ENCODE measurements at places on chromosomes 2 and 18.

GRCh38 chr2:77443076-77443475 is 79.1 kb downstream of the LRRTM4 start:
- DNase-seq: no peak

- DNase-seq: no peak
Measured at GRCh38 chr2:72993147-72993932, 76.0 kb downstream of the EMX1 start.

- DNase-seq: no peak
Measured at GRCh38 chr2:217065695-217066405, 206.0 kb upstream of the TNP1 start.

GRCh38 chr2:154692927-154693326 is 5.6 kb upstream of the KCNJ3 start:
- DNase-seq: no peak

DNA sequence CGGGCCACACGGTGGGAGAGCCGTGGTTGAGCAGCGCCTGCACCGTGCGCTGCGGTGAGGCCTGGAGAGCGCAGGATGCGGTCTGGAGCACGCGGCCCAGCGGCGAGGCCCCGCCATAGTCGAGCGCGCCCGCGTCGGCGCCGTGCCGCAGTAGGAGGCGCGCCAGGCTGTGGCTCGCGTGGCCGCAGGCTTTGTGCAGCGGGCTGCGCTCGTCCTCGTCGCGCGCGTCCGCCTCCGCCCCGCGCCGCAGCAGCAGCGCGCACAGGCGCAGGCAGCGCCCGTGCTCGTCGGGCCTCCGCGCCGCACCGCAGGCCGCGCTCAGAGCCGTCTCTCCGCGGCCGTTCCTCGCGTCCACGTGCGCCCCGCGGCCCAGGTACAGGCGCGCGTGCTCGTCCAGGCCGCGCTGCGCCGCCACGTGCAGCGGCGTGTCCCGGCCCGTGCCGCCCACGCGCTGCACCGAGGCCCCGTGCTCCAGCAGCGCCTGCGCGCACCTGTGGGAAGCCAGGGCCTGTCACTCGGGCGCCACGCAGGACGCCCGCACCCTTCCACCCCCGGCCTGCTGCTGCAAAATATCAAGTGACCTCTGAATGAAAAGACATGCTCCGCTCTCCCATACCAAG is 46.3 kb upstream of the GBX2 start:
- DNase-seq: no peak

- DNase-seq: no peak
Measured at GRCh38 chr2:43832457-43832856, 6.2 kb downstream of the ABCG5 start.

DNA sequence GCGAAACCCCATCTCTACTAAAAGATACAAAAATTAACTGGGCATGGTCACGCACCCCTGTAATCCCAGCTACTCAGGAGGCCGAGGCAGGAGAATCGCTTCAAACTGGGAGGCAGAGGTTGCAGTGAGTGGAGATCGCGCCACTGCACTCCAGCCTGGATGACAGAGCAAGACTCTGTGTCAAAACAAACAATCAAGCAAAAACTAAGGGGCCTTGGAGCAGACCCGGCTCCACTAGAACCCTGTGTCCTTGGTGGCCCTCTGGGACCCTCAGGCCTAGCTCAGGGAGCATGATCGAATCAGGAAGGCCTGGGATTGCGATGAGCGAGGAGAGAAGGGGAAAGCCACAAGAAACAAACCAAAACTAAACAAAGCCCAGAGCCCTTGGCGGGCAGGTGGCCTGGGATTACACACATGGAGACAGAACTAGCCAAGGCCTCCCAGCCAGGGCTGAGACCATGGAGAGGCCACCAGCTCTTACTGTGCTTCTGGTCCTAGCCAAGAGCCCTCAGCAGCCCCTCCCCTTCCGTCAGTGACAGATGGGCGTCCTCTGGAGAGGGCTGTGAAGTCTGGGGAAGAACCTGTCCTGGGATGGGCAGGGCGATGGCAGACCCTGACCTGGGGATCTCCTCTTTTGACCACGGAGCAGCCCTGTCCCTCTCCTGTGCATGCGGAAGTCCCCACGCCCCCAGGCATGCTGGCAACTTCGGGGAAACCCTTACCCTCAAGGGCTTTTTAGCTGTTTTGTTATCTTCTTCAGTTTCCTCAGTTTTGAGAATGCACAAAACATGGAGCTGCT is 27.4 kb upstream of the CATIP start:
- DNase-seq: no peak

- DNase-seq: no peak
Measured at GRCh38 chr2:23042216-23042906, 342.6 kb upstream of the KLHL29 start.

- DNase-seq: no peak
Measured at GRCh38 chr2:32915694-32916093, 31.1 kb upstream of the LTBP1 start.

GRCh38 chr2:16218625-16219024 is 278.3 kb downstream of the MYCN start:
- no peak for DNase-seq

- no peak for DNase-seq
Measured at GRCh38 chr18:1103537-1103936, 198.9 kb downstream of the ADCYAP1 start.

DNA sequence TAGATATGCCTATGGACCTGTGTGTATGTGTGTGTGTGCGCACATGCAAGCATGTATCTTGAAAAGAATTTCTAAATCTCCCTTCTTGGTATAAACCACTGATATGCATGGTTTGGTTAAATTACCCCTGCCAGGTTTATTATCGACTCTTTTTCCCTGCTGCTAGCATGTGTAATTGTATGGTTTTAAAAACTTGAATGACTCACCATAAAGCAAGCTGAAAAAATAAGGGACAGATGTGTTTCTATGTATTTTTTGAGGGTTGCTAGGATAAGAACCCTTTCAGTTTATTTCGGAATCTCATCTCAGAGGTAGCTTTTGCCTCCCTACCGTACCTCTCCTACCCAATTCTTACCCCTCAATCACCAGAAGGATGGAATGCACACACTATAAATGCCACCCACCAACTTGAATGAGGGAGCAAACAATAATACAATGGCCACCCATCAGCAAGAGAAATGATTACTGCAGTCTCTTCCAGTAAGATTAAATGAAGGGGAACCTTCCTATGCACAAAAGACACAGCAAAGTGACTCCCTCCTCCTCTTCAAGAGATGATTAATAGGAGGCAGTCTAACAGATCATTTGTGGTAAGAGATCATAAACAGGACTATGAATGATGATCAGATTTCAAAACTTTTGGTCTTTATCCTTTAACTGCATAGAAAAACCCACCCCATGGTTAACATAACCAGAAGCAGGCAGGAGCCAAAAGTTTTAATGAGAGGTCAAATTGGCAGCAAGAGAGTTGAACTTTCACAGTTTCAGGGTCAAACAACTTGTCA is 357.2 kb downstream of the SATB2 start:
- no peak for DNase-seq

GRCh38 chr2:161943011-161943410 is 131.0 kb downstream of the DPP4 start:
- DNase-seq: no peak

DNA sequence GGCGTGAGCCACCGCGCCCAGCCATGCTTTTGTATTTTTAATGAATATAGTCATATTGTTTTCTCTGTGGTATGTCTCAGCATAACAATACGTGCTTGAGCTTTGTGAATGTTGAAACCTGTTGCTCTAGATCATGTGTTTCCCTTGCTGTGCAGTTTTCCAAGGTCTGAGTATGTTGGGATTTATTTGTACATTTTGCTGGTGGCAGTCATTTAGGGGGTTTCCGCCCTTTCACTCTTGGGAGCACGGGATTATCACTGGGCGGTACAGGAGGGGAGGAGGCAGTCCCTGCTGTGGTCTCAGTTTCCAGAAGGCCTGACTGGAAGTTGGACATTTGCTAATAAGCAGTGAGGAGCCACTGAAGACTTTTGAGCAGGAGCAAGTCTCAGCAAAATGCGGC is 24.9 kb upstream of the CATIP start:
- DNase-seq: no peak
